Activated CD4-positive, alpha-beta T cell treated with anti-CD3 and anti-CD28 coated beads, Interleukin-2, amount 50 U/mL, for 16 hours (primary cell): ENCODE measurements at places on chromosomes 3 and 15.

- DNase-seq, result no peak
Observed at GRCh38 chr3:34858067-34858660, 781.2 kb upstream of the ARPP21 start.

DNA sequence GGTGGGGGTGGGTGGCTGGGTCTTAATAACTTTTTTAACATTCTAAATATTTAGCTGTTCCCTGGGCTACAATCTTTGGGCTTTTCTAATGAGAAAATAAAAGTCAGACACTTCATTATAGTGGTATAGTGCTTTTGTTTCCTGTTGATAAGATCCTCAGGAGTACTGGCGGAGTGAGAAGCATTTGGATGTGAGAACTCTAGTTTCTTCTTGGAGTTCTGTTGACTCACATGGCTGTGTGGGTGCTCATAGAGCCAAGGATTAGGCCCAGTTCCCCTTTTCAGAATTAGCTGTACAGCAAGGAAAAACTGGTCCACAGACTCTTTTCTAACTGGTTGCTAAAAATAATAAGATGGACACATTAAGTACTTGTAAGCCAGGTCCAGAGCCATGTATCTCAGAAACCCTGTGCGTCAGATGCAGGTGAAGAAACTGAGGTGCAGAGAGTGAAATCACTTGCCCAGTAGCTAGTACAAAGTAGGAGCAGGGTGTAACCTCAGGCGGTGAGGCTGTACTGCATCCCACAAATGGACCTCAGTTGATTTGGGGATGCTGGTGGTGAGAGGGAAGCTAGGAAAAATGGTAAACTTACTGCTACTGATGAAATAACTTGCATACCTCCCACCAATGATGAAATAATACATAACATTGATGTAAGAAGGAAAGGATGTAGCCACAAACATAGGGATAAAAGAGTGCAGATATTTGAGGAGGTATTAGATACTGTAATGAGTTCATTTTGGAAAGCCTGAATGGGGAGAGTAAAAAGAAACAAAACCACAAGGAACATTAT, 2.3 kb downstream of the ITPR1 start:
- DNase-seq, result no peak

- no peak for DNase-seq
Observed at GRCh38 chr3:61132062-61132461, 119.2 kb downstream of the FHIT start.

GRCh38 chr3:129481766-129482332, 41.8 kb downstream of the IFT122 start:
- DNase-seq, result no peak

DNA sequence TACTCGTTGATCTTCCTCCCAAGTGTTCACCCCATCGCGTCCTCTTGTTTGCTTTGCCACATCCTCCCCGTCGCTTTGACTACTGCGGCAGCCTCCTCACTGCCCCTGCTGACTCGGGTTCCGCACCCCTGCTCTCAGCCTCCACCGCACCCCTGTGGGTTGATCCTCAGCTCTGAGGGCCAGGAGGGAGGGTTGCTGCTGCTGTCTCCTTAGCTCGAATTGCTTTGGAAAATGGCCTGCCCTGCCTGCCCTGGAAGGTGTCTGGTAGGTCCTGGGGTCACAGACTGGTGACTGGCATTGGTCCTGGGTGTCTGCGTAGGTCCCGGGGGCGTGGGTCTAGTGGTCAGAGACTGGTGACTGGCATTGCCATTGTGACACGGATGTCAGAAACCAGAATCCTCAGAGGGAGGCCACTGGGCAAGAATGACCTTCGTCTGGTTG, 9.4 kb downstream of the MUC4 start:
- peak; percentile 47 for DNase-seq

DNA sequence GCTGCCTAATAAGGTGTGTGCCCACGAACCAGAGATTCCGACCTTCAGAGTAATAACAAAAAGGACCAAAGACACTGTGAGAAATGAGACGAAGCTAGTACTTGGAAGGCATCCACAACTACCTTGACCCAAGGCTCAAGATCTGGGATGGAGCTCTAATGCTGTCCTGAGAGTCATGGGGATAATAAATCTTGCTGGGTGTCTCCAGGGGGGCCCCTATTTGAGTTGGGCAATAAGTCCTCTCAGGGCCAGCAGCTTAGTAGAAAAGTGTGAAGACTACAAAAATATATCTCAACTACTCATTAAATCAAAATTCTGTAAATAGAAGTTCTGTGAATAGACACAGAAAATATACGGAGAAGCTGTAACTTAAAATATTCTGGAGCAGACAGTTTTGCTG, 2.9 kb upstream of the NDN start:
- no peak for DNase-seq

- DNase-seq, result no peak
Observed at GRCh38 chr3:82030916-82031315, 269.5 kb upstream of the GBE1 start.

DNA sequence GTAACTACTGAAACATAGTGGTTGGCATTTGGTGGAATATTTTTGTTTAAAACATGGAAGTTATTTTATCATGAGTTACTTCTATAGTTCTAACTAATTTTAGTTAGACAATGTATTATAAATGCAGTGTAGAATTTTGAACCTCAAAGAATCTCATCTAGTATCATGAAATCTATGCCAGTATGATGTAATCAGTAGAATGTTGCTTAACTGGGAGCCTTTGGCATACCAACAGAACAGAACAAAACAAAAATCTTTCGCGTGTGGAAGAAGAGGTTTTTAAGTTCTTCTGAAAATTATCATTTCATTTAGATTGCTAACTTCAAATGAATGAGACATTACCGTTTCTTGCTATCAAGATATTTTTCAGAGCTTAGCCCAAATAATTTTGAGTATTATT, 98.4 kb upstream of the LRRFIP2 start:
- DNase-seq, result no peak

DNA sequence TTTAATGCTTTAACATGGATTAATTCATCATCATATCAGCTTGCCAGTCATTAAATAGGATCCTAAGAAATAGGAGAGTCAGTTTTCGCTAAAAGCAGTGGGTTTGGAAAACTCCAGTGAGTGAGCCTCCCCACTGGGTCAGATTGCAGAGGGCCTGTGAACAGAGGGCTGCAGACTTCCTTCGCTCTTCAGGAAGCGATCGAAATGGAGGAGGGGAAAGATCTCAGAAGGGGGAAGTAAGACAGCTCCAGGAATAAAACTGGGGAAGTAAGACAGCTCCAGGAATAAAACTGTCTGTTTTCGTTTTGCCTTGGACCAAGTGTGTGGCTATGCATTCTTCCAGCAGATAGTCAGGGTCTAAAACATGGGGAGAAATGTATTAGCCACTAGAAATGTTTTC, 124.8 kb upstream of the C15orf61 start:
- DNase-seq, result no peak

DNA sequence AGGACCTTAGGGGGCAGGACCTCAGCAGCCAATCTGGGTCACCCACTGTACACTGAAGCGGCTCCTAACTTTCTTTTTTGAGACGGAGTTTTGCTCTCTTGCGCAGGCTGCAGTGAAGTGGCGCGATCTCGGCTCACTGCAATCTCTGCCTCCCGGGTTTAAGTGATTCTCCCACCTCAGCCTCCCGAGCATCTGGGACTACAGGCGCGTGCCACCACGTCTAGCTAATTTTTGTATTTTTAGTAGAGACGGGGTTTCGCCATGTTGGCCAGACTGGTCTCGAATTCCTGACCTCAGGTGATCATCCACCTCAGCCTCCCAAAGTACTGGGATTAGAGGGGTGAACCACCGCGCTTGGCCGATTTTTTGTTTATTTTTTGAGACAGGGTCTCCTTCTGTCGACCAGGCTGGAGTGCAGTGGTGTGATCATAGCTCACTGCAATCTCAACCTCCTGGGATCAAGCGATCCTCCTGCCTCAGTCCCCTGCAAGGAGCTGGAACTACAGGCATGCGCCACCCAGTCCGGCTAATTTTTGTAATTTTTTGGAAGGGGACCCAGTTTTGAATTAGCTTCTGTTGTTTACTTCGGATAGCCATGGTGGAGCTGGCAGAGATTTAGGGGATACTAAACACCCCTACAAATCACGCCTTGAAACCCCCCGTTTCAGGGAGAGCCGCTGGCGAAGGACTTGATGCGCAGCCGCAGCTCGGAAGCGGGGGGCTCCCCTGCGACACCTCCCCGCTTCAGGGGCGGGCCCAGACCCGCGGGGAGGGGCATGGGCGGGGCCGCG, 1.5 kb upstream of the CLK3 start:
- no peak for DNase-seq

GRCh38 chr3:45210308-45211041, 15.6 kb downstream of the TMEM158 start:
- peak; percentile 72 for DNase-seq

DNA sequence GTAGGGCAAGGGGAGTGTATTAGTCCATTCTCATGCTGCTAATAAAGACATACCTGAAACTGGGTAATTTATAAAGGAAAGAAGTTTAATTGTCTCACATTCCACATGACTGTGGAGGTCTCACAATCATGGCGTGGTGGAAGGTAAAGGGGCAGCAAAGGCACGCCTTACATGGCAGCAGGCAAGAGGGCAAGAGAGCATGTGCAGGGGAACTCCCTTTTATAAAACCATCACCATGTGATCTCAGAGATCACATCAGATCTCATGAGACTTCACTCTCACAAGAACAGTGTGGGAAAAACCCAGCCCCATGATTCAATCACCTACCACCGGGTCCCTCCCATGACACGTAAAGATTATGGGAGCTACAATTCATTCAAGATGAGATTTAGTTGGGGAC, 41.4 kb downstream of the SUMF1 start:
- DNase-seq, result peak; percentile 34

- no peak for DNase-seq
Observed at GRCh38 chr3:57036952-57037351, 23.5 kb upstream of the SPATA12 start.

- no peak for DNase-seq
Observed at GRCh38 chr15:90814191-90814821, 54.1 kb upstream of the FURIN start.

- no peak for DNase-seq
Observed at GRCh38 chr15:59244337-59244736, 37.7 kb downstream of the LDHAL6B start.

GRCh38 chr3:126693921-126694320, 10.1 kb upstream of the CHCHD6 start:
- DNase-seq, result no peak

- no peak for DNase-seq
Observed at GRCh38 chr3:11721479-11721878, 77.8 kb upstream of the VGLL4 start.

- no peak for DNase-seq
Observed at GRCh38 chr3:118543832-118544231, 490.8 kb downstream of the IGSF11 start.

GRCh38 chr3:148716657-148717056, 19.0 kb downstream of the AGTR1 start:
- no peak for DNase-seq

- DNase-seq, result no peak
Observed at GRCh38 chr3:87227835-87228144, 681 bp downstream of the CHMP2B start.

DNA sequence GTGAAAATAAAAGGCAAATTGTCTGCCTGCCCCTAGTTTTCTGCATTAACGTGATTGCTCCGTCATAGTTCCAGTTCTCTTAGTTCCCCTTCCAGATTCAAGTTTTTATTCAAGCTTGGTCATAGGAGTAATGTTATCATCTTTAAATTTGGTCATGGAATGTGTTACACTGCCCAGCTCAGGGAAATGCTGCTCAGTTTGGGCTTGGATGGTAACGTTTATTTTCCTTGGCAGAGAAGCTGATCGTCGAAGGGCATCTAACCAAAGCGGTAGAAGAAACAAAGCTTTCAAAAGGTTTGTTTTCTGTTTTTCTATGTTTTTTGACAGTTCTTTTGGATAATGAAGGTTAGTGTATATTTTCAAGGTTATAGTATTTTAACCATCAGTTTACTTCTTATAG, 118.4 kb upstream of the FLNB start:
- DNase-seq, result no peak

DNA sequence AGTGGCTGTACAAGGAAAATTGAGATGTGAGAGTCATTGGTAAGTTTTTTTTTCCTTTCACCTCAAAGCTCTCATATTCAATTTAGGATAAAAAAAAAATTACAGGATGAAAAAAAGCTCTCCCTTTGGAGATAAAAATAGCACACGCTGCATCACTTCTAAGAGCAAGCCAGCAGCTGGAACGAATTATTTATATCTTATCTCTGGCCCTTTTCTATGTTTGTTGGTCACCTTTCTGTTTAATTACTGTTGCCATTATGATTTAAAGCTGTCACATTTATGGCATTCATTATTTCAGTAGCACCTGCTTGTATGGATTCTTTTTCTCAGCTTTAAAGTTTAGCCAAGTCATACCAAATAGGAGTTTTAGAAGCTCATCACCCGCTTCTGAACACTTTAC, 171.6 kb upstream of the PDZRN3 start:
- no peak for DNase-seq

- DNase-seq, result no peak
Observed at GRCh38 chr15:43955140-43955539, 128.3 kb downstream of the WDR76 start.

DNA sequence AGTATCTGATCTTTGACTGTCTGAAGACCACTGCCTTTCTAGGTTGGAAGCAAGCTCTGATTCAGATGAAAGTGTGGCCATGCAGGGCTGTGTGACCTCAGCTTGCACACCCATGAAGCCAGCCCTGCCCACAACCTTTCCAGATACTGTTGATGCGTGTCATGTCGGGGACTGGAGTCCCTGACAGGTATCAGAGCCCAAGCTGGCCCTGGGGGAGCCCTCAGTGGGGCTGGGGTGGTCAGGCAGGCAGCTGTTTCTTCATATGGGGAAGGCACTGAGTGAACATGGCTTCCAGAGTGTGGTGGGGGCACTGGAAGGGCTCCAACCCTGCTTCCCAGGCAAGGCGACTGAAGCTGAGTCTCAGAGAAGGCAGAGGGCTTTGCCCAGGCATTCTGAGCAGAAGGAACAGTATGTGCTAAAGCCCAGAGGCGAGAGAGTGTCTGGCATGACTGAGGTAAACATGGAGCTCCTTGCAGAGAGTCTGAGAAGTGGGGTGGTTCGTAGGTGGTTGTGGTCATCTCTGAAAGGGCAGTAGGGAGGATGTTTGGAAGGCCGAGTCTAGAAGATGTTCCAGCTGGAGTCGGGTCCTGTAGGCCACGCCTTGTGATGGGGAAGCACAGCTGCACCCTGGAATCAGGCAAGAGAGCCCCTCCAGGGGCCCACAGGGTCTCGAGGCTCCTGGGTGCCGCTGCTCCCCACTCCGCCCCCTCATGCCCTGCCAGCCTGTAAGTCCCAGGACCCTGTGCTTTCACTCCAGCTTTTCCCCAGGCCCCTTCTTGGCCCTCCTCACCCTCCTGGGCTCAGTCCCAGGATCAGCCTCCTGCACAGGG, 122.2 kb downstream of the EEFSEC start:
- DNase-seq, result no peak

GRCh38 chr3:114741066-114741465, 406.0 kb downstream of the ZBTB20 start:
- no peak for DNase-seq

DNA sequence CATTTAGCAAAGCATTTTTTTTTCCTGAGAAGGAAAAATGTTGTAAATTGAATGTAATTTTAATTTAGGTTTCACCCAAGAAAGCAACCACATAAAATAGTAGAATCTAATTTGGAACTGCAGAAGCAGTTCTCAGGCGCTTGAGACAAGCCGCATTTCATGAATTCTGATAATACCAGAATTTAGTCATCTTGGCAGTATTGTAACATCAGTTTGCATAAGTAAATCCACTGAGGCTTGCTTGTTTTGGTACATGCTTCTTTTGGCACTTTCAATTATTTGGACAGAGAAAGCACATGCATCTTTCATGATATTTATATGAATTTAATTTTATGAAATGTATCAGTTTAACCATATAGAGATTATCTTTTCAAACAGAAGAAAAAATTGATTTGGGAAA, 389.7 kb upstream of the ROBO1 start:
- DNase-seq, result no peak

GRCh38 chr3:119149484-119149883, 3.5 kb downstream of the TEX55 start:
- DNase-seq, result peak; percentile 3
